ENCODE measurements at places on chromosomes 5 and 9. TPM values are rescaled to one million over a fixed set of nuclear protein-coding genes. Genes with fewer than 3 reads are reported as not detected.

Gene ACOT12
- not detected for total RNA-seq

- no peaks in the 10 kb centered on the region for H3K27me3 ChIP-seq
- H3K4me1 ChIP-seq: no peaks in the 10 kb centered on the region
- DNase-seq: no peak
- no peak overlapping the region for H3K4me3 ChIP-seq
- H3K27ac ChIP-seq: no peak overlapping the region
Observed at GRCh38 chr5:74934949-74935751, 69.0 kb upstream of the FAM169A start.

Gene EIF4E1B
- not detected for total RNA-seq

GRCh38 chr9:80605129-80605528 is 1033.4 kb downstream of the TLE4 start:
- no peak overlapping the region for H3K27ac ChIP-seq
- no peaks in the 10 kb centered on the region for H3K4me1 ChIP-seq
- no peak overlapping the region for H3K4me3 ChIP-seq
- H3K27me3 ChIP-seq: no peaks in the 10 kb centered on the region

Gene IL5
- total RNA-seq: not detected
